T-helper 1 cell (primary cell): ENCODE measurements at places on chromosomes 1 and 21.

DNA sequence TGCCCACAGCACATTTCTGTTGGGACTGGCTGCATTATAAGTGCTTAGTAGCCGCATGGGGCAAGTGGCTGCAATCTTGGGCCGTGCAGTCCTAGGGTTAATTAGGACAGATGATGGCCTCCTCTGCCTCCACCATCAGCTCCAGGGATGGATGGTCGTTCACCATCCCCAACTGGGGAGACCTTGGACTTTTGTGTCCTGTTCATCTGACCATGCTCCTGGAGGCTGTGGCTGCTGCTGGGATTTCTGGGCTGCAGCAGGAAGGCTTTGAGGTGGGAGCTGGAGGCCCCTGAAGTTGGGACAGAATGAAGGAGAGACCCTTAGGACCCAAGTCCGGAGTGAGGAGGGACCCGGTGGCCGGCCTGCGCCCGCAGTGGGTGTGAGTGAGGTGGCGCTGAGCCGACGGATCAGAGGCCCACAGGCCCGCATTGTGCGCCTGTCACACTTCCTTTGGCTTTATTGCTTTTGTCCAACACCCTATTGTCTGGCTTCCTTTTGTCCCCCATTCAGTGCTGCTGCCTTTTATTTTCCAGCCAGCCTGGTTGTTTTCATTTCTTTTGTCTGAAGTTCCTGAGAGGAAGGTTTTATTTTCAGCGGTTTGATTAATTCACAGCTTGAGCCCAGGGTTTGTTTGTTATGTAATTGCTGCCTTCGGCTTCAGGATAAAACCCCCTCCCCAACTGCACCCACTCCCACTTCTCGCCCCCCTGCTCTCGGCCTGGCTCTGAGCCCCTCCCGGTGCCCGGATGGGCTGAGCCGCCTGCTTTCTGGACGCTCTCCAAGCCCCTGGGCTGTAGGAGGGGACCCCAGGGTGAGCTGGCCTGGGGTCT lies 35.6 kb downstream of the SOX13 start:
- DNase-seq, result no peak

DNA sequence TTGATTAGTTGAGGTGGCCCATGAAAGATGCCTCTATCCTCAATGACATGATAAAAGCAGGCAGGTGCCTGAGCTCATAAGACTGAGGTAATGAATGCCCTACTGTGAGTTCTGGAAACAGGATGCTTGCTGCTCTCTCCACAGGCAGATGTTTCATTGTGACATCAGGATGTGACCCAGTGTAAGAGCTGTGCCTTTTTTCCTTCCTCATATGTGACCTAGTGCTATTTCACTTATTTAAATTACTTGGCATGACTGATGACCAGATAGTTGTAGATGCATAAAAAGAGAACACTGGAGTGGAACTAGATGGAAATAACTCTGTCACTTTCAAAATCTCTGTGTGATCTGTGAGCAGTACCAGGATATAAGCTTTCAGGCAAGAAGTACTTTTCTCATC lies 31.9 kb downstream of the KIF14 start:
- no peak for DNase-seq

- no peak for DNase-seq
Observed at GRCh38 chr21:42421018-42421793, 17.5 kb downstream of the UBASH3A start.

GRCh38 chr1:157404063-157404501 lies 148.2 kb downstream of the FCRL5 start:
- DNase-seq, result no peak

GRCh38 chr1:192660613-192661012 lies 24.7 kb downstream of the RGS13 start:
- no peak for DNase-seq

GRCh38 chr1:206674745-206675175 lies 9.9 kb upstream of the MAPKAPK2 start:
- DNase-seq, result no peak

DNA sequence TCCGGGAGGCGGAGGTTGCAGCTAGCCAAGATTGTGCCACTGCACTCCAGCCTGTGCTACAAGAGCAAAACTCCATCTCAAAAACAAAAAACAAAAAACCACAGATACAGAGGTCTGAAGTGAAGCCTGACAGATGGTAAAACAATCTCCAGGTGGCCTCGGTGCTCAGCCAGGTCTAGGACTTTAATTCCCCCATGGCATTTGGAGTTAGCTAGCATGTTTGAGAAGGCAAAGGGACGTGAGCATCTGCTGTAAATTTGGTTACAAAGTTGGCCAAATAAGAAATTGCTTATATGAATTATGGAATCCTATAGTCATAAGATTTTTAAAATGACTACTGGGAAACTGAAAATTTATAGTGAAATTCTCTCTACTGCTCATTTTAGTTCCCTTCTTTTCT lies 98.3 kb upstream of the FMN2 start:
- DNase-seq, result no peak

DNA sequence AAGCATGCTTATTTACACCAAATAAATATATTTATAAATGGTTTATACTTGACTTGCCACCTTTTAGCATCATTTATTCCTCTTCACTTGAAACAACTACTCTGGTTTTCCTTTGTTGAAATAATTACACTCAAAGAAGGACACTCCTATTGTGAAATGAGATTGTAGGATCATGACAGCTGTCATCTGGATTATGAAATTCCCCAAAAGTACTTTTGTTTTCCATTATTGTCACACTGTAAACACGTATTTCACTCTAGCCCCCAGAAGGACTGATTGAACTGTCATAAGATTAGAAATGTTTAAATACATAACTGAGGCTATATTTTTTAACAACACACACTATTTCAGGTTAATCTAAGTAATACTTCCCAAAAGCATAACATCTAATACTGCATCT lies 593.8 kb downstream of the LRRIQ3 start:
- no peak for DNase-seq

DNA sequence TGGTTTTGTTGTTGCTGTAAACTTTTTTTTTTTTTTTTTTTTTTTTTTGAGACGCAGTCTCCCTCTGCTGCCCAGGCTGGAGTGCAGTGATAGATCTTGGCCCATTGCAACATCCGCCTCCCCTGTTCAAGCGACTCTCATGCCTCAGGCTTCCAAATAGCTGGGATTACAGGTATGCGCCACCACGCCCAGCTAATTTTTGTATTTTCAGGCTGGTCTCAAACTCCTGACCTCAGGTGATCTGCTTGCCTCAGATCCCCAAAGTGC lies 78.9 kb upstream of the SLC45A1 start:
- no peak for DNase-seq

DNA sequence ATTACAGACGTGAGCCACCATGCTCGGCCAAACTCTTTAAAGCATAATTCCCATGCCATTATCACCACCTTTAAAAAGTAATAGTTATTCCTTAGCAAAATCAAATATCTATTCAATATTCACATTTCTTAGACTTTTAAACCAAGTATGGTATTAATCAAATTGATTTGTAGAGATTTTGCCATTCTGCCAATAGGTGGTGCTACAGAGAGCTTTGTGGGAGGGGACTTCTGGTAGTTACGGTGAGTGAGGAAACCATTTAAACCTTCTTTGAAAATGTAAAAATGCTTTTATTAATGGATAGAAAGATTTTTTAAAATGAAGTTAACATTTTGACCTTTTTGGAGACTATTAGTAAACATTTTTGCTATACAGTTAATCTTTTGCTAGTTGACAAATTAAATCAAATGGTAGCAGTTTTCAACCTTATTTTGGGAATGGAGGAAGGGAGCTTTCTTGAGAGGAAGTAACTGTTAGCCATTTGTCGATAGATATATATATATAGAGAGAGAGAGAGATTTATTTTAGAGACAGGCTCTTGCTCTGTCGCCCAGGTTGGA lies 19.3 kb downstream of the IARS2 start:
- DNase-seq, result peak; percentile 18

- no peak for DNase-seq
Observed at GRCh38 chr1:226976978-226977642, 37.0 kb downstream of the COQ8A start.

GRCh38 chr1:241888232-241888631 lies 40.2 kb downstream of the EXO1 start:
- DNase-seq, result no peak

GRCh38 chr1:152419917-152420316 lies 5.9 kb upstream of the CRNN start:
- no peak for DNase-seq

DNA sequence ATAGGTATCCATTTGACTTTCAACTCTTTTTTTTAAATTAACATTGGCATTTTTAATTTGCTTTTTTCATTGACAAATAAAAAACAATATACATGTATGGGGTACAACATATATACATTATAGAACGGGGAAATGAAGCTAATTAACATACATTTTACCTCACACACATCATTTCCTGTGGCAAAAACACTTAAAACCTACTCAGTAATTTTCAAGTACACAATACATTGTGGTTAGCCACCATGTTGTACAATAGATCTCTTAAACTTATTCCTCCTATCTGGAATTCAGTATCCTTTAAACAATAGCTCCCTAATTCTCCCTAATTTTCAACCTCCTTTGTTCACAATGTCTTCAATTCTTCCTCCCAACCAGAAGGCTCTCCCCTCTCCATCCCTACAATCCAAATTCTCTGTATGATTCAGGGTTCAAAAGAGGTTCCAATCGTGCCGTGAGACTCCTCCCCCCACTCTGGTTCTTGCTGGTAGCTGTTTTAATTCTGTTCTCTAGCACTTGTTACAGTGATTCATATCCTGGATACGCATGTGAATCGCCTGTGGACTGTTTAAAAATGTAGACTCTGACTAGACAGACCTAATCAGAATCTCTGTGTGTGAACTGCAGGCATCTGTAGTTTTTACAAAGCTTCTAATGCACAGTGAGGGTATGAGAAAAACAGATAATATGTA lies 87.6 kb upstream of the DUSP10 start:
- DNase-seq, result no peak

DNA sequence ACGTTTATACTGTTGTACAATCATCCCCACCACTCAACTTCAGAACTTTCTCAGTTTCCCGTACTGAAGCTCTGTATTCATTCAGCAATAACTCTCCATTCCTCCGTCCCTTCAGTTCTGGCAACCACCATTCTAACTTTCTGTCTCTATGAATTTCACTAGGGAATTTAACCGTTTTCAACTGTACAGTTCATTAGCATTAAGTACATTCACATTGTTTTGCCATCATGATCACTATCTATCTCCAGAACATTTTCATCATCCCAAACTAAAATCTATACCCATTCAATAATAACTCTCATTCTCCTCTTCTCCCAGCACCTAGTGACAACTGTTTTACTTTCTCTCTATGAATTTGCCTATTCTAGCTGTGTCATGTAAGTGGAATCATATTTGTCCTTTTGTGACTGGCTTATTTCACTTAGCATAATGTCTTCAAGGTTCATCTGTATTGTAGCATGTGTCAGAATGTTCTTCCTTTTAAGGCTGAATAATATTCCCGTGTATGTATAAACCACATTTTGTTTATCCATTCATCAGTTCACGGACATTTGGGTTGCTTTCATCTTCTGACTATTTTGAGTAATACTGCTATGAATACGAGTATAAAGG lies 75.0 kb downstream of the CEP350 start:
- DNase-seq, result no peak

- DNase-seq, result no peak
Observed at GRCh38 chr1:47834326-47834725, 162.9 kb downstream of the TRABD2B start.

- no peak for DNase-seq
Observed at GRCh38 chr1:224432672-224433040, 1.9 kb downstream of the WDR26 start.

DNA sequence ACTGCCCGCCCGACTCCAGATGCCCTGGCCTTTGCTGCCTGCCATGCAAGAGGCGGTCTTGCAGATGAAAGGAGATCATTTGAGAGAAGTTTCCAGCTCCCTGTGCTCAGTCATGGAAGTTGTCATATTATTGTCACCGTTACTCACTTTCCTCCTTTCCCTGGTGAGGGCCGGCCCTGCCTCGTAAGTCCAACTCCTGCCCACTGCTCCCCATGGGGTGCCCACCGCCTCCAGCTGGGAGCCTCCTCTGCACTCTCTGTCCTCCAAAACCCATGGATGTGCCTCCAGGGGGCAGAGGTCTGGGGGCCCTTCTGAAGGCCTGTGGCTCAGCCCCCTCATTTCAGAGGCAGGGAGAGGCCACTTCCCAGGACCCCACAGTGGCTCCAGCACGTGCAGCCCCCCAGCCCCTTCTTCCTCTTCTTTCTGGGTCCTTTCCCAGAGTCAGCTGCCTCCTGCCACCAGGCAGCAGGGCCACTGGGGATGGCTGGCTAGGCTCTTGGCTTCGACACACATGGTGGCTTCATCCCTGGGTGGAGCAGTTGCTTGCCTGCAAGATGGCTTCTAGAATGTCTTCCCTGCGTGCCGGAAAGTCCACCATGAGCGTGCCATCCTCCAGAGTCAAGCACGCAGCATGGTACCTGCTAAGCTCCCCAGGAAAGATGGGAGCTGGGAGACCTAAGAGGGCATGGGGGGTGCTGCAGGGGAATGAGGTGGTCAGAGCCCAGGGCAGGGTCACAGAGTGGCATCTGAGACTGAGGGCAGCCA lies 97.9 kb upstream of the RUNX3 start:
- DNase-seq, result no peak

- DNase-seq, result no peak
Observed at GRCh38 chr21:45432575-45433255, 27.8 kb downstream of the COL18A1 start.

- DNase-seq, result peak; percentile 94
Observed at GRCh38 chr1:110672001-110672752, 2.6 kb downstream of the KCNA3 start.

- DNase-seq, result no peak
Observed at GRCh38 chr1:156388174-156389137, 19.4 kb downstream of the RHBG start.

DNA sequence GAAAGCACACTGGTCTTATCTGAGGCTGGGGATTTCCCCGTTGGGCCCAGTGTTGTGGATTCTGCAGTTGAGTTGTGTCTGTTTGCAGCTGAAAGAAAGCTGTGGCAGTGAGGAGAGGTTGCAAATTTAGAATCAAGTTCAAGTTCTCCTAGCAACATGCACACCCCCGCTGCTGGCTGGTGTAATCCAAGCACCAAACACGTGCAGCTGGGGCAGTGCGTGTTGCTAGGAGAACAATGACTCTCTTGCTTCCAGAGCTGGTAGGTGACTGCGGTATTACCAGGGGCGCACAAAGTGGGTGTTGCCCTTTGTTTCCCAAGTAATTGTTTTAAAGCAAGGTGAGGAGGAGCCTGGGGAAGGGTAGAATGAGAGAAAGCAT lies 91.5 kb downstream of the IER5 start:
- DNase-seq, result no peak

- DNase-seq, result no peak
Observed at GRCh38 chr1:50270926-50271325, 152.3 kb downstream of the DMRTA2 start.

DNA sequence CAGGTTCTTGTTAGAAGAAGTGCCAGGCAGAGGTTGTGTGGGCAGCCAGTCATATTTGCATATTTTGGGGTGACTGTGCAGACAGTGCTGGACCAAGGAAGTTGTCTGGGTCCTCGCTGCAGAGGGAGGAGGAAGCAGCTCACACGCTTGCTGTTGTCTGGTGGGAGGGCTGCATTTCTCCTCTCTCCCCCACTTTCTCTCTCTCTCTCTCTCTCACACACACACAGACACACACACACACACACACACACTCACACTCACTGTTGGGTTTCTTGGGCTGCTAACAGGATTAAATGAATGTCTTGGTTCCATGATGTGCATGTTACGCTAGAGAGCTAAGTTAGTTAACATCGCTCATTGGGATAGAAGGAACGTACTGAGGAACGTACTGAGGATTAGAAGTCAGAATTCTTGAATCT lies 72.9 kb downstream of the AGPAT3 start:
- no peak for DNase-seq
